ENCODE measurements at places on chromosomes 16 and 17.

- no peak for DNase-seq
These were observed 18.6 kb downstream of the GGA2 start for GRCh38 chr16:23491490-23492391.

DNA sequence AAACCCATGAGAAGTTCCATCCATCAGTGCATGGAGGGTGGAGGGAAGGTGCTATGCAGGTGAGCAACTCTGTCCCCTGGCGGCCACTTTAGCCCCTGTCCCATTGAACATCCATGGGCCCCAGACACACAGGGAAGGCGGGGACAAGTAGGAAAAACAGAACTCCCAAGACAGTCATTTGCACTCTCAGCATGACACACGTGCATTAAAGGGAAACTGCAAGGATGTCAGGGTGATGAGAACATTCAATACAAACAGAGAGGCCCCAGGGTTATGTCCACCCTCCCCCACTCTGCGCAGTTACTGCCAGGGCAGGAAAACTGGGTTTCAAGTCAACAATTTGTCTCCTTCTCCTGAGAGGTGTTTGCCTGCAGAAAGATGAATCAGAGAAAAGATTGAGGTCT lies 44.0 kb upstream of the AKTIP start:
- DNase-seq = no peak

GRCh38 chr17:4426499-4427208 lies 7.1 kb upstream of the SPNS3 start:
- no peak for DNase-seq

- peak; percentile 74 for DNase-seq
These were observed 8.3 kb upstream of the RAB5C start for GRCh38 chr17:42163113-42163512.

GRCh38 chr16:25107466-25107792 lies 4.1 kb upstream of the LCMT1 start:
- peak; percentile 26 for DNase-seq

GRCh38 chr17:81891303-81891552 lies 158 bp downstream of the ALYREF start:
- no peak for DNase-seq

Measured in activated T-cell treated with anti-CD3 and anti-CD28 coated beads, Interleukin-2, amount 50 U/mL, for 48 hours (primary cell).